Stimulated activated CD8-positive, alpha-beta memory T cell treated with anti-CD3 and anti-CD28 coated beads, Interleukin-15, amount 100 ng/mL, for 4 hours (primary cell): ENCODE measurements at places on chromosomes 6 and 20.
A peak's percentile ranks its signal among the peaks of the same experiment; 100 is the strongest.

GRCh38 chr6:127415096-127415495 is 44.1 kb downstream of the KIAA0408 start:
- no peak for DNase-seq

DNA sequence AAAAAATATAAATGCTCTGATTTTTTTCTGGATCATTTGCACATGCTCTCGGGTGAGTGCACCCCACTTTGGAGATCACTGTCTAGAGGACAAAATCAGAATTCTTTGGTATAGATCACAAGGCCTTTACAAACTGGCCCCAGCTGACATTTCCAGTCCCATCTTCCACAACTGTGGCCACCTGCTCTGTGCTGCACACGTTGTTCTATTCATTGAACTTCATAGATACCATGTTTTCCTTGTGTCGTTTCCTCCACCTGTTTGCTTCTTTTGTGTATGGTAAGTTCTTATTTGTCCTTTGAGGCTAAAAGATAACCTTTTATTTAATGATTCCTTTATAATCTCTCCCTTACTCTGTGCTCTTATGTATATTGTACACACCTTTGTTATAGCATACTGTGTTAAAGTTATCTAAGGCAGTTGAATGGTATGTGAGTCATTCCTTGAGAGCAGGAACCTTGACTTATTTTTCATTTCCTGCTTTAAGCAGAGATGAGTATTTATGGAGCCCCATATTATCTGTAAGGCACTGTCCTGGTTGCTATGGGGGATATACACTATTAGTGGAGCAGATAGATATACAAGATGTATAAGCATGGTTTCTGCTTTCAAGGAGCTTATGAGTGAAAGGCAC is 12.0 kb upstream of the SLC17A5 start:
- no peak for DNase-seq

DNA sequence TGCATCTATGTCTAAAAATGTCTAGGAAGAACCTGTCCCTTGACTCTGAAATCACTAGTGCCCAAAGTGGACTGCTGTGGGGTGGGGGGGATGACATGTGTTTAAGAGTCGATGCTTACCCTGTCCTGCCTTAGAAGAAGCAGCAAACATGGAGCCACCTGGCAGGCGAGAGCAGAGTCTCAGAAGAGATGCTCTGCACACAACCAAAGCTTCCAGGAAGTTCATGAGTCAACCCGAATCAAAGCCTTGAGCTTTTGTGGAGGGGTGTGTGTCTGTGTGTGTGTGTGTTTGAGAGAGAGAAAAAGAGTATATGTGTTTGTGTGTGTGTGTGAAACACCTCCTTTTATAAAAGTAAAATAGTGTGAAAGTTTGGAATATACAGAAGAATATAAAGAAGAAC is 269.9 kb downstream of the ALDH8A1 start:
- DNase-seq = no peak

DNA sequence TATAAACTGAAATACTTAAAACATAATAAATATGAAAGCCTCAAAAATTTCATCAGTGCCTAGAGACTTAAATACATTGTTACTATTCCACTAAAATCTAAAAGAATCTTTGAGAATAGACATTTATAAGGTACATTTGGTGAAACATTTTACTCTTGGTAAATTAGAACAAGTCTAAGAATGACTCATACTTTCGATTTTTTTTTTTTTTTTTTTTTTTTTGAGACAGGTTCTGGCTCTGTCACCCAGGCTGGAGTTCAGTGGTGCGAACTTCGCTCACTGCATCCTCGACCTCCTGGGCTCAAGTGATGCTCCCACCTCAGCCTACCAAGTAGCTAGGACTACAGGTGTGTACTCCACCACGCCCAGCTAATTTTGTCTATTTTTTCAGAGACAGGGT is 6.4 kb downstream of the FUCA2 start:
- DNase-seq = no peak

GRCh38 chr6:120945905-120946594 is 388.2 kb downstream of the TBC1D32 start:
- DNase-seq = no peak

GRCh38 chr20:20896606-20897005 is 184.2 kb upstream of the RALGAPA2 start:
- no peak for DNase-seq

GRCh38 chr20:35284992-35285805 is 627 bp upstream of the EIF6 start:
- no peak for DNase-seq

DNA sequence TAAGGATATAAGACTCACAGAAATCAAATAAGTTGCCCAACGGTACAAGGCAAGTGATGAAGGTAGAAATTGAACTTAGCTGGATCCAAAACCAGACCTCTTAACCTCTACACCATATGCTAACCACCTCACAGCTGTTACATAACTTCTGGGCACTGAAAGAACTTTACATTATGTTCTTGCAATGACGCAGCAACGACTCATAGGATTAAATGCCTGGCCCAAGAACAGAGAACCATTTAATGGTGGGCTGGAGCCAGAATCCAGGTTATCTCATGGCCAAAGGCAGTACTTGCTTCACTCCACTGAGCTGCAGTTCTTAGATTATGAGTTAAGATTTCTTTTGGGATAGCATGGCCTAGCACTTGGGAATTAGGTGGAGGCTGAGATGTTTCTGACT is 4.4 kb downstream of the TRMT6 start:
- no peak for DNase-seq

GRCh38 chr20:1669304-1669703 is 11.7 kb upstream of the SIRPG start:
- no peak for DNase-seq

GRCh38 chr6:129481706-129482105 is 228.3 kb downstream of the ARHGAP18 start:
- no peak for DNase-seq

- no peak for DNase-seq
Measured at GRCh38 chr6:9086331-9086730, 651.0 kb upstream of the SLC35B3 start.

DNA sequence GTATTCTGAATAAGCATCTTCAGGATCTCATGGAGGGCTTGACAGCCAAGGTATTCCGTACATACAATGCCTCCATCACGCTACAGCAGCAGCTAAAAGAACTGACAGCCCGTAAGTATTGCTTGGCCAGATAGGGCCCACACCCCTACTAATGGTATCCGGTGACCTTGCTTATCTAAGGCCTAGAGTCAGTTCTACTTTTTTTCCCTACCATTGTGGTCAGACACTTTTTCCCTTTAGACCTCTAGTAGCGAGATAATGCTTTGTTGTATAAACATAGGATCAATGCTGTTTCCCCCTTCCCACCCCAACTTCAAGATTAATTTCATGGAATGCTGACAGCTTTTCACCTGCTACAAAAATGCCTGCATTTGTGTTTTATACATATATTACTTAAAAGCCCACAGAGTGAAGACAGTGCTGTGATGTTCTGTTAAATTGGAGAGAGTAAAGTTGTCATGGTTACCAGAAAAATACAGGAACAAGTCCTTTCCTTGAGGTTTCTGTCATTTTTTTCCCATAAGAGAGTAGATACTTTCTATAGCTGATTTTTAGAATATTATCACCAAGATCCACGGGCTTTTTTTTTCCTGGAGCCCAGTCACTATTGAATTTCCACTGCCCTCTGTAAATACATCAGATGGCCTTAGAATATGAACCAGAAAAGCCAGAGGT is 20.9 kb upstream of the PLCG1 start:
- DNase-seq = no peak

DNA sequence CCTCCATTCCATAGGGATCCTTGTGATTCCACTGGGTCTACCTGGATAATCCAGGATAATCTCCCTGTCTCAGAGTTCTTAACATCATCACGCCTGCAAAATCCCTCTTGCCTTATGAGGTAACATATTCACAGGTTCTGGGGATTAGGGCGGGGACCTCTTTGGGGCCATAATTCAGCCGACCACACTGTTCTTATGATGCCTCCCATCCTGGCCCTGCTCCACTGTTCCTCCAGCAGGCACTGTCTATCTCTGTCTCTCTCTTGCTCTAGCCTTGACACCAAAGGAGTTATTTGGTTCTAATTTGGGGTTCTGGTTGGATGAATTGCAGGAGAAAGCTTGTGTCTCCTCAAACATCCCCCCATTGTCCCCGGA is 168.1 kb downstream of the NFATC2 start:
- no peak for DNase-seq

DNA sequence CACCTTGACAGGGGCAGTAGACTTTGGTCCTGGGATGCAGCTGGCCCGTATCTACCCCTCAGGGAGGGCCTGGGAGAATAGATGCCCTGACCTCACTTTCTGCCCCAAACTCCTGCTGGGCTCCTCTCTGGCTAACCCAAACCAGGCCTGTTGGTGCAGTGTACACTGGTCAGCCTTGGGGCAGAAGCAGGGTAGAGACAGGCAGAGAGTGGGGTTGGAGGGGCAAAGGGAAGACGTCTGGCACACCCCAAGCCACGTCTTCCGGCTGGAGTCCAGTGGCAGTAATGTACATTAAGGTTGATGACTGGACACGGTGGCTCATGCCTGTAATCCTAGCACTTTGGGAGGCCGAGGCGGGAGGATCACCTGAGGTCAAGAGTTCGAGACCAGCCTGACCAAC is 9.3 kb downstream of the DDR1 start:
- no peak for DNase-seq

DNA sequence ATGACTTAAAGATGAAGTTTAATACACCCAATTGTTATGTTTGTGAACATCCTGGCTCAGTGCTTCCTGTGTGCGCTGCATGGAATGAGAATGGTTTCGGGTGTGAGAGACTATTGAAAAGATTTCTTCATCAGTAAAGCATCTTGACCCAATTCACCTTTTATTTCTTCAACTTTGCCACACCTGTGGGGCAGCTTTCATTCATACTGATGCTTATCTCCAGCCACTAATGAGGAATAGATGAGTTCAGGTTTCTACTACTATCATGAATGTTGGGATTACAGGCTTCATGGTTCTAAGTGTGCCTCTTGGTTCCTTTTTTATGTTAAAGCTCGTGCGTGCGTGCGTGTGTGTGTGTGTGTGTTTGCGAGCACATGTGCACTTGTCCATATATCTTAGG is 373.7 kb upstream of the SOX4 start:
- DNase-seq = no peak

- no peak for DNase-seq
Measured at GRCh38 chr20:32924781-32925180, 66.1 kb downstream of the EFCAB8 start.

- DNase-seq = peak; percentile 42
Measured at GRCh38 chr6:35327349-35328027, 14.9 kb upstream of the PPARD start.

GRCh38 chr6:22668307-22668706 is 98.9 kb downstream of the HDGFL1 start:
- DNase-seq = no peak

DNA sequence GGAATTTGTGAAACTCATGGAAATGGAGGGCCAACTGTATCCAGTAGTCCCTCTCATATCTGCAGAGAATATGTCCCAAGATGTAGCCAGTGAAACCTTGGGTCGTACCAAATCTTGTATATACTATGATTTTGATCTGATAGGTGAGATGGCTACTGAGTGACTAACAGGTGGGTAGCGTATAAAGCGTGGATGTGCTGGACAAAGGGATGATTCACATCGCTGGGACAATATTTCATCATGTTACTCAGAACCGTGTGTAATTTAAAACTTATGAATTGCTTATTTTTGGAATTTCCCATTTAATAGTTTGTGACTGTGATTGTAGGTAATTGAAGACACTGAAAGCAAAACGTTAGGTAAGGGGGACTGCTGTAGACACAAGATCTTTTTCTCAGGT is 144.1 kb downstream of the SMAP1 start:
- no peak for DNase-seq
